ENCODE measurements at places on chromosomes 2 and 18.

DNA sequence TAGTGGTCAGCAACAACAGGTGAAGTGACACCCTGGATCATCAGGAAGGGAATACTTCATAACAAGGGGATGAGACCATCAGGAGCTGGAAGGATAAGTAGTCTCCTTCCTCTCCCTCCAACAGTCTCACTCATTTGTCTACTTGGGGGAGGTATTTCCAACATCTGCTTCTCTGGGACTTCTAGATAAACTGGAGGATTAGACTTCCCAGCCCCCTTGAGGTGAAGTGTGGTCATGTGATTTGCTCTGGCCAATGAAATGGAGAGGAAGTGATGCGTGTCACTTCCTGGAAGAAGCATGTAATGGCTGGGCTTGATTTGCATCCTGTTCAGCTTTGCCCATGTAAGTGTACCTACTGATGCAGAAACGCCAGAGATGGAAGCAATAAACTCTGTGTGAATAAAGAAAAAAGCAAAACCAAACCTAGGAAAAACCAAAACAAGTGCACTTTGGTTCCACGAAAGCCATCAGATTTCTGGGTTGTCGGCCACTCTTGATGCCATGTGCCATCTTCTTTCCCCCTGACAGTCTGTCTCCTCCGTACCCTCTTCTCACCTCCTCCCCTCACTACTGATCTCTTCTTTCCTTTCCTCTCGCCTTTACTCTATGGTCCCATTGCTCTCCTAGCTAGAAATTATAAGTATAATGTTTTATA, 76.1 kb upstream of the DNMT3A start:
- no peak for DNase-seq

- DNase-seq, result no peak
Measured at GRCh38 chr2:60364491-60364890, 189.0 kb downstream of the BCL11A start.

DNA sequence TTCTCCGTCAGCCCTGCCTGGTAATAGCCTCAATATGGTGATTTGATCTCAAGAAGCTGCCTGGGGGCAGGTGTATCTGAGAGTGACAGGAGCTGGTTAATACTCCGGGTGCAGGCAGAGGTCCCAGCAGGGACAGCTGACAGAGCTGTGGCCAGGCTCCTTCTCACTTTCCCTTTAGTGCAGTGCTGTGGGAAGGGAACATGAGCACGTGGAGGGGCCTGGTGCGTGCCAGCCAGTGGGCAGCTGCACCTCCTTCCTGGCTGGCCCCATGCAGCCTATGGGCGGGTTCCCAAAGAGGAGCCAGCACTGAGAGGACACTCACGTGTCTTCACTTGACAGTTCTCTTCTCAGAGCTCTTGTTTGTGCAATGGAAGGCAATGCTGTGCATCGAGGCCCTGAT, 9.1 kb downstream of the CNNM4 start:
- no peak for DNase-seq

DNA sequence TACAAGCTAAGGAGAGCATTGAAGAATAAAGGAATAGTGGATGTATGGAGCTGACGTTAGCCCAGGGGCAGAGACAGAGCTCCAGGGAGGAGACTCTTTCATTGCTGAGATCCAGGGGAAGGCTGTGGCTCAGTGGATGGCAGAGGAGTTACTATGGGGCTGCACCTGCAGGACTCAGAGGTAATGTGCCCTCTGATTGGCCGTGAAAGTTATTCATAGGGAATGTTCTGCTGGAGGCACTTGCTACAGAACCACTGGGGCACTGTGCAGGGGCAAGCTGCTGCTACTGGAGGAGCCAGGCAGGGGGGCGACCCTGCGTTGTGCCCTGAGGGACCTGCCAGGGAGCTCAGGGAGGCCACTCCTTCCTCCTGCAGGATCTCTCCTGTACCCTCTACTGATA, 199.2 kb downstream of the PTPRM start:
- DNase-seq, result no peak

DNA sequence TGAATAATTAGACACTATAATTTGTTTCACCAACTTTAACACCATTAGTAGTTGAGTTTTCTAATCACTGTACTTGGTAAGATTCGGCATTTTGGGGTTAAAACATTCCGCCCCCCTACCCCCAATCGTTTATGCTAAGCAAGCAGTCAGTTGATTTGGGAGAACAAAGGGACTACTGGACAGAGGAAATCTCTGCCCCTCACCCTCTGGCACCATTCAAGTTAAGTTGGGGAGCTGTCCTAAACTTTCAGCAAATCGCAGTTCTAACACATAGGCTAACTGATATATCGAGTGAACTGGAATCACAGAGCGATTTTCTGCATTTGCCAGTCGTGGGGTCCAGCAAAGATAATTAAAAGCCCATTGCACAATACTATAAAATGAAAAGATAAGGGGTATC, 5.6 kb downstream of the KLF7 start:
- no peak for DNase-seq

GRCh38 chr2:160878618-160879017, 281.6 kb upstream of the TANK start:
- no peak for DNase-seq

DNA sequence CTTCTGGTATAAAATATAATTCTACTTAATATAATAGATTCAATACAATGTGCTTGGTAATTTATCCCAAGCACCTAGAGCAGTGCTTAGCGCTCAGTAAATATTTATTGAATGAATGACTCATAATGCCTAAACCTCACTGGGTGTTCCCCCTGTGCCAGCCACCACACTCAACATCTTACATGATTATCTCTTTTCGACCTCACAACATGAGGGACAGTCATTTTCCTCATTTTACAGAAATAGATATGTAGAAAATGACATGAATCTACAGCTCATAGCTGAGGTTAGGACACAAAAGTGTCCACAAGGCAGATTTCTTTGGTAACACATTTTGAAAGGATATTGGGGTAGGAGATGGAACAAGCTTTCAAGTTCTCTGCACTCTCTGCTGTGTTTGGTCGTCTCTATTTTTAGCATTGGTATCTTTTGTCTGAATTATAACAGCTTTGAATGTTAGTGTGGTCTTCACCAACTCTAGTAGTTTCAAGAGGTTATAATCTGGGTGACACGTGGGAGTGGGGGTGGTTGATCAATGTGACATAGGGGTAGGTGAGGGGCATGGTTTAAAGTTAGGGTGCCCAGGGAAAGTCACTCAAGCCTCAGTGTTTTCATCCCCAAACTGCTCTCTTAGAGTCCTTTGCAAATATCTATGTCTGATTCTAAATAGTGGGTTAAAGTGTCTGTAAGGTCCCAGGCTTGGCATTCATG, 9.8 kb downstream of the MYOM1 start:
- no peak for DNase-seq

DNA sequence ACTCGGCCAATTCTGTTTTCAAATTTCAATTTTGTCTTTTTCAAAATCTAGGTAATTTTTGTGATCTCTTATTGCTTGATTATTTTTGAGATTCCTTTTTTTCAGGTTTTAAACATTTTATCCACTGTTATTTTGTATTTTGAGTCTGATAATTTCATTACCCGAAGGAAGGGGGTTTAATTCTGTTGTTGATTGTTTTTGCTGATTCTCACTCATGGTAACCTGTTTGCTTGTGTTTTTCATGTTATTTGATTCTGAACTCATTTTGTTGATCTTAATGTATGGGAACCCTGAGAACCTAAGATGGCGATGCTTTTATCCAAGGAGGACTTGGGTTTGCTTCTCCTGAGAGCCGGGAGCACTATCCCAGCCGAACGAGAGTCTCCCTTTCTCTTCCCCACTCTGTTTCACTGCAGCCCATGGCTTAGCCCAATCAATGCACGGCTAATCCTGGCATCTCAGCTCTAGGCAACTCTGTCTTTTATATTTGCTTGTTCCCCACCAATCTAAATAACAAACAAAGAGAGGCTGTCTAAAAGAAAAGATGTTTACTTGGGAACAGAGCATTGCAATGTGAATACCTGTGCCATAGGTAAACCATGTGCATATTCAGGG, 73.2 kb upstream of the ZCCHC2 start:
- no peak for DNase-seq

DNA sequence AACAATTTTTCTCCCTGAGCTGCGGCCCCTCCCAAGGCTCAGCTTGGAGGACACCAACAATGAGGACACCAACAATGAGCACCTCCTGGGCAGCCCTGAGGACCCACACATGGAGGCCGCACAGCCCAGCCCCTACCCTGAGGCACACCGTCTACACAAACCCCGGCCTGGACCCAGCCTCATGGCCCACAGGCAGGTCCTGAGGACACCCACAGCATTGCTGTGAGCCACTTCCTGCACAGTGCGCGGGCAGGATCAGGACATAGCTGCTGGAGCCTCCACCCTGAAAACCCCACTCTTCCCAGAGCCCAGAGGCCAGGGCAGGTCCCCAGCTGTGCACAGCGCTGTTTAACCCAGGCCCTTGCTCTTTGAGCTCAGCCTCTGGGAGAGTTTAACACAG, 194.3 kb downstream of the RTP5 start:
- DNase-seq, result no peak

DNA sequence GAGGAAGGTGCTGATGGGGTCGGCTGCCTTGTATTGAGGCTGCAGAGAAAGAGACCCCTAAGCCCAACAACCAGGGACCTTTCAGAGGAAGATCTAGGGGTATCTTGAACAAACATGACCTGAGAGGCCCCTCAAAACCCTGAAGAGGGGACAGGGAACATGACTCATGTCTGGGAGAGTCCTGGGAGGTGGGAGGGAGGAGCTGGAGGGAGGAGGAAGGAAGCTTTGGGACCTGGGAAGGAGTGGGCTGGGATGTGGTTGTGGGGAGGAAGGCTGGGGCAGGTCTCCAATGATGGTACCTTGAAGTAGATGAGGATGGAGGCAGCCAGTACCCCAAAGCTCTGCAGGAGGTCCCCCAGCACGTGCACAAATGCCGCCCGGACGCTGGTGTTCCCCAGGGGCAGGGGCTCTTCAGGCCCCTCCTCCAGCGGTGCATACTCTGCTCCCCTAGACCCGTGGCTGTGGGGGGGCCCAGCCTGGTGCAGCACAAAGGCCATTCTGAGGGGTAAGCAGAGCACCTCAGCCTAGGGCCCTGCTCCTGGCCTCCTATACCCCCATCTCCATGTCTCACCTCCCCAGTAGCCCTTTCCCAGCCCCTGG, 5.9 kb downstream of the SLC30A3 start:
- DNase-seq, result no peak

GRCh38 chr2:102336502-102336945, 19.1 kb upstream of the IL18R1 start:
- no peak for DNase-seq

DNA sequence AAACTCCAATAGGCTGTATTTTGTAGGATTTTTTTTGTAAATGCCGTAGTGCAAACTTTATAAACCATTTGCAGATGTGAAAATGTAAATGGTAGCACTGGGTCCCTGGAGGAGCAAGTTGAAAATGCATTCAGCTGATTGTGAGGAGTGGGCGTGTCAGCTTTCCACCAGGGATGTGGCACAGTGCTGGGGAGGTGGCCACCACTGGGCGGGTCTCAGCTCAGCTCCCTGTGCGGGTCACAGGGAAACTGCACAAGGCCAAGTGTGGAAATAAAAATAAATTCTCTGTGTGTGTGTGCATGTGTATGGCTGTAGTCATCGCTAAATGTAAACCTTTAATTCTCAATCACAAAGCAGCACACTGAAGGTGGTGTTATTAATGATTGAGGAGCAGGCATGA, 137.2 kb upstream of the PXDN start:
- no peak for DNase-seq

DNA sequence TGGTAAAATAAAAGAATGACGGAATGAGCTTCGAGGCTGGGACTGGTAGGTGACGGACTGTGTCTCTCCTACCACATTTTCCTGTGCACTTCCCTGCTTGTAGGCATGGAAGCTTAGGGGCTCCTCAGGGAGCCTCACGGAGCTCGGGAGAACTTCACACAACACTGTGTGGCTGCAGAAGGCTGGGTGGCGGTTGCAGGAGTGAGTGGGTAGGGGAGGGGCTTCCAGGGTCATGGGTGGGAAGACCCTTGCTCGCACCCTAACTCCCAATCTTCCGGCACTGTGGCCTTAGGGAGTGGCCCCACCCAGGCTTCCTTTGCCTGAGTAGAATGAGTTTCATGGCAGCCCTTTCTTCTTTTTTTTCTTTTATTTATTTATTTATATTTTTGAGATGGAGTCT, 128.6 kb downstream of the INHBB start:
- DNase-seq, result no peak

- DNase-seq, result no peak
Measured at GRCh38 chr2:67008155-67008554, 389.0 kb upstream of the ETAA1 start.

DNA sequence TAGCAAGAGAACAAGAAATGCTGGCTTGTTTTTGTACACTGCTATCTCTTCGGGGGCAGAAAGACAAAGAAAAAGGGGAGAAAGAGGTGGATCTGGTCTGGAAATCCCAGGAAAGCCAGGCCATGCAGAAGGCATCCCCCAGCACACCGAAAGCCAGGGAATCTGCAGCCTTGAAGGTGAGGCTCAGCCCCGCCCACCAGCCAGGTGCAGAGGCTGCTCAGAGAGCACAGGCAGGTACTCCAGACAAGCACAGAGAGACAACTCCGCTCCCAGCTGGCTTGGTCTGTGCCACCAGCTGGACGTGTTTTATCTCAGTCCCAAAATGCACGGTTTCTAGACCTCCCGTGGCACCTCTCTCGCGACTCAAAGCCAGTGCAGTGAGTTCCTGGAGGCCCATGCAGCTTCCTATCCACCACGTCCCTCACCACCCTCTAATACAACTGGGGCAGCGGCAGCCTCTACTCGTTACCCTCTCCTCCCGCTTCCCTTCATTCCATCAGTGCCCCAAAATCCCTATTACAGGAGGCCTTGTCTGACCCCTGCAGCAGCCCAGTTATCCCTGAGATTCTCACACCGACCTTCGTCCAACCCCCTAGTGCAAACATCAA, 62.8 kb downstream of the HDAC4 start:
- DNase-seq, result no peak

- no peak for DNase-seq
Measured at GRCh38 chr2:28705751-28706440, 45.7 kb upstream of the PPP1CB start.

DNA sequence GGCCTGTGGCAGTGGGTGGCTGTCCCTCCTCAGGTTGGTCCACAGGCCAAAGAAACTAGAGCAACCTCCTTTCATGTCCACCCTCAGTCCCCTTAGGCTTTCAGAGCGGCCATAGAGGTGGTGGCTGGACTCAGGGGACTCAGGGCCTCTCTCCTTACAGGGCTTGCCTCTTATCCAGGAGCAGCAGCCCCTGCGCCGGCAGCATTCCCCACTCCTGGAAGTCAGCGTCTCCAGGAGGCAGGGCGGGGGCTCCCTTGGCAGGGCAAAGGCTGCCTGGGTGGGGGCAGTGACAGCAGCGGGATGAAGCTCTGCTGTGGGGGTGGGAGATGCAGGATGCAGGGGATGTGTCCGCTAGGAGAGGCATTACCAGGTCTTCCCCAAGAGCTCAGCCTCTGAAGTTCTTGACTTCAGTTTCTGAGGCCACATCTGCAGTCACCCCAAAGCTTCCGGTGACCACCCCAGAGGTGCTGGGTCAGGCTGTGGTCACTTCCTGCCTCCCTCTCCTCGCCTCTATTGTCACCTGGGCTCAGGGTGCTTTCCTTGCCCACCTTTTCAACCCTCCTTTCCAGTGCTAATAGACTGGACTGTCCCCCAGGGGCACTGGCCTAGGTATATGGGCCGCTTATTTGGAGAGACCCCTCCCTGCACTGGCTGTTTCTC, 8.6 kb upstream of the GPR55 start:
- DNase-seq, result no peak

- DNase-seq, result no peak
Measured at GRCh38 chr2:23250371-23250770, 134.6 kb upstream of the KLHL29 start.
